CMK (cell line): ENCODE measurements at places on chromosomes 4 and X.
A peak's percentile ranks its signal among the peaks of the same experiment; 100 is the strongest.

DNA sequence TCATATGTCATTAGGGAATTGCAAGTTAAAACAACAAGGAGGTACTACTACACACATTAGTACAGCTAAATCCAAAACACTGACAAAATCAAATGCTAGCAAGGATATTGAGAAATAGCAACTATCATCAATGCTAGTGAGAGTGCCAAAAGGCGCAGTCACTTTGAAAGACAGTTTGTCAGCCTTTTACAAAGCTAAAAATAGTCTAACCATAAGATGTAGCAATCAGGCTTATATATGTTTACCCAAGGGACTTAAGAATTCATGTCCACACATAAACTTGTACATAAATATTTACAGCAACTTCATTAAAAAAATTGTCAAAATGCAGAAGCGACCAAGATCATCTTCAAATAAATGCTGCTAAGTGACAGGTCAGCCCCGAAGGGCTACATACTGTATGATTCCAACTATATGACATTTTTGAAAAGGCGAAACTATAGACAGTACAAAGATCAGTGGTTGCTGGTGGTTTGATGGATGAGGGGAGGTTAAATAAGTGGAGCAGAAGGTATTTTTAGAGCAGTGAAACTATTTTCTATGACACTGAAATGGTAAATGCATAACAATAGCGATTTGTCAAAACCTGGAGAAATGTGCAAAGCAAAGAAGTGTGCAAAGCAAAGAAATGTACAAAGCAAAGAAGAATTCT, 704.8 kb downstream of the ARAP2 start:
- no peak for DNase-seq

GRCh38 chrX:55714161-55714560, 3.4 kb upstream of the RRAGB start:
- DNase-seq, result peak; percentile 58

DNA sequence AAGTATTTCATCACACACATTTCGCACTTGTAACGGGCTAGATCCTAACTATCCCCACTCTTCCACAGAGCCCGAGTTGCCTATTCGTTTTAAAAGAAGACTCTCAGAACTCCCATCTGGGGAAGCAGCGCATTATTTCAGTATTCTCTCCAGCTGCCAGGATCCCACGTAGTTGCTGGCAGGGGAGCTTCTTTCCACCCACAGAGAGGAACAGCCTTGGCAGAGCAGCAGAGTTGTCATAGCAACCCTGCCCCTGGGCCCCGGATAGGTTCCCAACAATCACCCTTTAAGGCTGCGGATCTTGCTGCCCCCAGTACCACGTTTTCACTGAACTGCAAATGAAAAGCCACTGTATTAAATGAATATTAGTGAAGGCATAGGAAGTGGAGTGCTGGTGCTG, 106.7 kb downstream of the GPM6A start:
- DNase-seq, result no peak

DNA sequence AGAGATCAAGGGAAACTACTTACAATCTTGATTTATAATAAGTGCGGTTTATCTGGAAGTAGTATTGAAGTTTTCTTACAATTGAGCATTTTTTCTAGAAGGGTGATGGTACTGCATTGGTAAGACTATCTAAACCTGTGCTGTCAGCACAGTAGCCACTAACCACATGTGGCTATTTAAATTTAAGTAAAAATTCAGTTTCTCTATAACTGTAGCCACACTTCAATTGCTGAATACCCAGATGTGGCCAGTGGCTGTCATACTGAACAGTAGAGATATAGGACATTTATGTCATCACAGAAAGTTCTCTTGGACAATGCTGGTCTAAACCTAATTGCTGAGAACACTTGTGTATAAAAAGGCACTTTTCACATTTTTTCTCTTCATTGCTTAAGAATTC, 222.7 kb downstream of the CBR4 start:
- DNase-seq, result no peak
